ENCODE measurements at places on chromosomes 12 and 14.

DNA sequence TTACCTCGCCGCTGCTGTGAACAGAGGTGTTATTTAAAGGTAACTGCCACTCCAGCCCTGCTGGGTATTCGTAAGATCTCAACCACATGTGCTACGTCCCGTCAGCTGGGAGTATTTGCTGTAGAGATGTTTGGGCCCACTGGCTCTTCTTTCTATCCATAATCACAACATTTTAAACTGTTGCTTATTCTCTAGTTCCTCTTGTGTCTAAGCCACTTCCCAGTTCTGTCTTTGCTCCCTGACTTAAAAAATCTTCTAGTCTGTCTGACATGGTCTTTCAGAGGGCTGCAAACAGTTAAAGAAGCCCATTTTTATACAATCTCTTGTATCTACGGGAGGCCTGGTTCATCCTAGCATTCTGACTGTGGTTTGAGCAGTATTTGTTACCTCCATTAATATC is 33.2 kb upstream of the HELB start:
- no peak for DNase-seq

DNA sequence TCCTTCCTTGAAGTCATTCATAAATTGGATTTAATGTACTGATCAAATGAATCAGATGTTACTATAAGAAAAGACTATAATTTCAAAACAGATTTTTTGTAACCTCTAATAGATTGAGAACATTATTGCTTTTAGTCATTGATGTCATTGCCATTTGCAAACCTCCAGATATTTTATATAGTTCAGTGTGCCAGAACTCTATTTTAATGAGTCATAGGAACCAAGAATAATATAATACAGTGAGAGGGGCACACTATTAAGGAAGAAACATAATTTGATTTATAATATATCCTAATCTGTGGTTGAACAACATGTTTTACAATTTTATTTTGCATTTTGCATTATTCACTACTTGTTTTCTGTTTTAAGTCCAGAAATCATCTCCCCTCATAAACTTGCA is 78.0 kb downstream of the LRRC9 start:
- no peak for DNase-seq

GRCh38 chr12:46470036-46470627 is 97.6 kb upstream of the SLC38A2 start:
- DNase-seq, result peak; percentile 40

DNA sequence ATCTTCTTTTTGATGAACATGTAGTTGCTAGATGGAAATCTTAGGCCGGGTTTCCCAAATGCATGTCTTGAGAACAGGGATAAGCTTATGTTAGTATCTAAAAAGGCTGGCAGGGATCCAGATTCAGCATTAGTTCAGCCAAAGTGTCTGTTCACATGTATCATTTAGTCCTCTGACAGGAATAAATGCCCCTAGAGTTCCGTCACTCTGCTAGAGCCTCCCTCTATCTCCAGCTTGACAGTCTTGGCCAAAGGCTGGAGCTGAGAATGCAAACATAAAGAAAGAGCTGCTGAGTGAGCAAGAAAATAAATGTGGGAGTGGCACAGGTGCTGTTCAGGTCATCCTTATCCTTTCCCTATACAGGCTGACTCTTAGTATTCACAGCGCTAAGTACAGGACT is 13.8 kb upstream of the NELL2 start:
- DNase-seq, result no peak

- DNase-seq, result no peak
Measured at GRCh38 chr12:118334241-118334640, 38.5 kb downstream of the TAOK3 start.

GRCh38 chr12:131076791-131077747 is 123.4 kb downstream of the ADGRD1 start:
- DNase-seq, result no peak

DNA sequence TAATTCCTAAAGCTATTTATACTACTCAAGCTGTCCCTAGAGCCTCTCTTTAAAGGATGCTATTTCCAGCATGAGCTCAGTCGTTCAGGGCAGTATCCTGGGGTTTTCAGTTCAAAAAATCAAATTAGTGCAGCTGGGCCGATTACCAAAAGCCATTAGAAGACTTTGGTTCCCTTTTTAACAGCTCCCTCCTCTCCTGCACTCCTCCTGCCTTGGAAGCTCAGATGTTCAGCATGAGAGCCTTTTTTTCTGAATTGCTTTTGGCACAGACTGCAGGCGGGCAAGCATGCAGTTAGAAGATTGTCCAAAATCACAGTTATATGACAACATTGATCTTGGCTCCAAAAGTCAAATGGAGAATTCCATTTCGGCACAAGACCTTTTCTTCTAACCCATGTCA is 179.6 kb downstream of the SLC35F4 start:
- no peak for DNase-seq

GRCh38 chr14:51014625-51015024 is 70.3 kb upstream of the PYGL start:
- no peak for DNase-seq

GRCh38 chr12:64494998-64495729 is 43.2 kb downstream of the TBK1 start:
- DNase-seq, result no peak

GRCh38 chr14:79465651-79466050 is 745.7 kb downstream of the DIO2 start:
- no peak for DNase-seq

DNA sequence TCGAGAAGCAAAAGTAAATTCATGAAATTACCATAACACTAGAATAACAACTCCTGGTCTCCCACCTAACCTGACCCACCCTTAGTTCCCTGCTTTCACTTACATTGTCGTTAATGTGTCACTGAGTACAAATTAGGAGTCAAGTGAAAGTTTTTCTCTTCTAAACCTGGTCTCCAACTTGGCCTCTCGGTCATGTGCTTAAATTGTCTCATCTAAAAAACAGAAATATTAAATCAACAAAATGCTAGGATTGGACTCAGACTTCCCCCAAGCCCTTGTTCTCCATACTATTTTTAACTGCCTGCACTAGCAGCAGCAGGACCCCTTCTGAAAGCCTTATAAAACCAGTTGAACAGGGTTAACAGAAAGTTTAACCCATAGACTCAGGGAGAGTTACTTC is 1.8 kb upstream of the BTG1 start:
- no peak for DNase-seq

GRCh38 chr12:40198601-40199000 is 26.2 kb upstream of the LRRK2 start:
- no peak for DNase-seq
